ENCODE measurements at places on chromosomes 16 and 17.

GRCh38 chr16:66928702-66929388 lies 3.5 kb upstream of the RRAD start:
- DNase-seq = no peak

DNA sequence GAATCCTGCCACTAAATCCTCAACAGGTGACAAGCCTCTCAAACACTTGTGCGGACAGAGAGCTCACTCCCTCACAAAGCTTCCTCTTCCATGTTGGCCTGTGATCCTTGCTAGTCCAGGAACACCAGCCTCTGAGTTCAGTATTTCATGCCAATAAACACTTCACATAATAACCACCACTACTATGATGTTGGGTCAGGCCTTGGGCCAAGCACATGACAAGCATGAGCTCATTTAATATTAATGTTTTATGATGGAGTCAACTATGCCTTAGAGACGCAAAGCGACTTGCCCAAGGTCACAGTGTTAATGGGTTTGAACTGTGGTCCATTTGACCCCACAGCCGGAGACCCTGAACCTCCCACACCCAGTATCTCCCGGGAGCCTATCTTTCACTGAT lies 129.1 kb downstream of the GAS7 start:
- DNase-seq = no peak

GRCh38 chr17:76266244-76266938 lies 1.2 kb downstream of the UBALD2 start:
- DNase-seq = no peak

GRCh38 chr17:73013816-73014663 lies 78.4 kb downstream of the SLC39A11 start:
- no peak for DNase-seq

- peak; percentile 2 for DNase-seq
Measured at GRCh38 chr16:71537643-71538042, 11.4 kb downstream of the CHST4 start.

DNA sequence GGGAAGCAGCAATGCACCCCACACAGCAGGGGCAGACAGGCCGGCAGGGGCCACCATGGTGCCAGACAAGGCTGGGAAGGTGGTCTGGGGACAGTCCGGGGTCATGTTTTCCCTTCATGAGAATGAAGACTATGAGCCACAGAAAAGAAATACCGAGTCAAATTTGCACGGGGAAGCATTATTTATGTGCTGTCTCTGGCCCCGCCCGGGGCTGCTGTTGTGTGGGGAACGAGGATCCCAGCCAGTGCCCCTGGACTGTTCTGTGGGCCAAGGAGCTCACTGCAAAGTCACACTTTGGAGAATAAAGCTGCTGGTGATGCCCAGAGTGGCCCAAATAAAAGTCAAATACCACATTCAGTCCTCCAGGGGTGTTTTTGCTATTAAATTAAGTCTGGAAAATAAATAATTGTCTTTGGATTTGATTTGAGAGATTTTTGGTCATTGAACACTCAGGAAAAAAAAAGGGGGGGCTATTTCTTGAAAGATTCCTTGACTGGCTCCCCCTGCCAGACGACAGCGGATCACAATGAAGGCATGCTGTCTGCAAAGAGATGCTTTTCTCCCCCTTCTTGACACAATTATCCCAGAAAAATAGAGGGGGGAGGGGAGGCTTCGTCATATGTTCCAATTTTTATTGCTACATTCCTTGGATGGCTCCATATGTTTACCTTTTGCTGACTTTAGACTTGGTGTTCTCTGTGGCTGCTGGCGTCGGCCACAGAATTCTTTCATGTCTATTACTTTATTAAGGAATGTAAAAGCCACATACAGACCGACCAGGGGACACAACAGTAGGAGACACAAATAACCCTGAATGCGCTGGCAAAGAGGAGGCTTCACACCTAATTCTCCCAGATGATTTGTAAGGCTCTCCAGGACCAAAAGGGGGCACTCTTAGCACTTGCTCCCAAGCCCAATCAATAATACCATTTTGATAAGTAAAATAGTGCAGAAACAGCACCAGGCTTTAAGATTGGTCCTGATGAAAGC lies 27.1 kb upstream of the ANKFN1 start:
- no peak for DNase-seq

GRCh38 chr17:7292194-7292593 lies 2.2 kb downstream of the YBX2 start:
- DNase-seq = no peak

GRCh38 chr17:77513045-77513444 lies 372.3 kb downstream of the SEC14L1 start:
- DNase-seq = no peak

DNA sequence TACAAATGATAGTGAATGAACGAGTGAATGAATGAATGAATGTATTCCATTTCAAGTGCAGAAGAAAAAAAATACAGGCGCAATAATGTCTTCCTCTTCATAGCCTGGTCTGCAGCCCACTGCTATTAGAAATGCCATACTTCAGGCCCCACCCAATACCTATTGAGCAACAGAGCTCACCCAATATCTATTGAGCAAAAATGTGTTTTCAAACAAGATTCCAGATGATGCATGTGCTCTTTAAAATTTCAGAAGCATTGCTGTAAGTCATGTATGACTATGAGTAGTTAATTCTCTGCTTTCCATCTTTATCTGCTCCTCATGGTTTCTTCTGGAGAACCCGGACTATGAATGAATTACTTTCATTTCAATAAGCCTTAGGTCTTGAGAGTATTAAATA lies 308.2 kb downstream of the XYLT1 start:
- no peak for DNase-seq

GRCh38 chr16:50285406-50286003 lies 19.2 kb downstream of the ADCY7 start:
- no peak for DNase-seq

DNA sequence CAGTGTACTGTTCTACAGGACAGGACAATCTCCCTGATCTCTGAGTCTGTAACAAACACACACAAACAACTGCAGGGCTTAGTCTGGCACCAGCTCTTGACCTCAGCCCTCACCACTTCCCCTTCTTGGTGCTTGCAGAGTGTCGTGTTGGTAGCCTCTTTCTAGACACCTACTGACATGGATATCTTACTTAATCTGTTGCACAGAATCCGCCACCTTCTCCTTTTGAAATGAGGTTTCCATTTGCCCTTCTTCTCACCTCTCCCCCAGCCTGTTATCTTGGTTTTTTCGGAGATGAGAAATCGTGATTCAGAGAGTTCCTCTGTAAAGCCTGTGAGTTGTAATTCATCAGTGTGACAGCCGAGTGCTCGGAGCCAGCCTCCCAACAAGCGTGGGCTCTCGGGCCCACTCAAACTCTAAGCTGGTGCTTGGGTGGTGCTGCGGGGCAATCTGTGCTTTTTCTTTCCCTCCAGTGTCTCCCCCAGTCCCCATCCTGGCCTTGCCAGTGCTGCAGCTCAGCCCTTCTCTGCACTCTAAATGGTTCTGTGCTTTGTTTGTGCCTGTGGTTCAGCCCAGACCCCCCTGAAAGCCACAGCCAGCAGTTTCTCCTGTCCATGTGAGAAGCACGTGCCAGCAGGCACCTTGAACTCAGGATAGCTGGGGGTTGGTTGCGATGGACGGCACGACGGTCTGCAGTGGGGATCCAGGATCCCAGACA lies 28.1 kb downstream of the KIAA0513 start:
- peak; percentile 47 for DNase-seq

- no peak for DNase-seq
Measured at GRCh38 chr17:74513987-74514631, 17.2 kb downstream of the CD300LB start.

- no peak for DNase-seq
Measured at GRCh38 chr16:52953215-52953614, 99.5 kb downstream of the CHD9NB start.

DNA sequence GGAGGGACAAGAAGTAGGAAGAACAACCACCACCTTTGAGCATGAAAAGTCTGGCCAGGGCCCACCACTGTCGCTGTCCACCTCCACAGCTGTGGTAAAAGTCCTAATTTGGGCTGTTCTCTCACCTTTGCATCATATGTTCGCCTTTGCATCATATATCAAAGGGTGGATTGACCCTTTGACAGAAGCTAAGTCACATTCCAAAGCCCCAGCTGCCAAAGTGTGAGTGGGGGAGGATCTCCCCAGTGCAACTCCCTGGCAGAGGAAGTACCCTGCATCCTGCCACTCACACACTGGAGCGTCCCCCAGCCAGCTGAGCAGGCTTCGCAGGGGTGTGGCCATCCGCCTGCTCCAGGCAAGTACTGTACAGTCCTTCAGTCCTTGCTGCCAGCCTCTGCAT lies 12.7 kb upstream of the SPECC1 start:
- no peak for DNase-seq

GRCh38 chr17:80362428-80363119 lies 52.4 kb upstream of the ENDOV start:
- DNase-seq = no peak

- DNase-seq = peak; percentile 22
Measured at GRCh38 chr17:57880086-57880456, 30.2 kb upstream of the MRPS23 start.

DNA sequence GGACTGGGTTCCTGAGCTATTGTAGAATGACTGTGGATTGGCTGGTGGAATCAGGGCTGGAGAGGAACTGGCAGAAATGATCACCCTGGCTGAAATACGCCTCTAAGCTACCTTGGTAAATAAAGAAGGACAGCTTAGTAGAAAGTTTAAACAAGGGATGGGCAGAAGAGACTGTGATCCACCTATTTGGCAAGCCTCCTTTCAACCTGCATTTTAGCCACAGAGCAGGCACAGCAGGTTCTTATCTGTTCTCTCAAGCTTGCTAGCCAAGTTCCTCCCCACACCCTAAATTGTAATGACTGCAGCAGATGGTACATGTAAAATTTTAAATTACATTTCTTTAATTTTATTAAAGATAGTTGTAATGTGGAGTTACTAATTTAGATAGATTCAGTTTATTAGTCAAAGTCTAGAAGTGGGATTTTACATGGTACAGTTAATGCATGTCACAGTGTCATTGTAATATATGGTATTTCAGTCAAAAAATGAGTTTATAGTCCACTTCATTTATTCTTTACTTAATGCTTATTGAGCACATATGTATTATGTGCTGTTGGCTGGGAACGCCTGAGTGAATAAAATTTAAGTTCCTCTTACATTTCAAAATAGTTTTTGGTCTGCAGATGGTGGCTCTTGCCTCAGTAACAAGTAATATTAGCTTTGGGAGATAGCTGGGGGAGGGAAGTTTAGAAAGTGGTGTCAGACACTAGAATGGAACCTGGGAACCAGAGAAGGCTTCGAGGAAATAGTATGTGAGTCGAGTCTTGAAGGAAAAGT lies 11.2 kb downstream of the EPN2 start:
- DNase-seq = no peak

GRCh38 chr16:73206151-73206707 lies 158.3 kb upstream of the ZFHX3 start:
- DNase-seq = no peak

Data from stimulated activated CD4-positive, alpha-beta T cell treated with anti-CD3 and anti-CD28 coated beads, Interleukin-12 subunit alpha, Interleukin-12 subunit beta, amount 100 ng/mL, for 4 hours (primary cell).